ENCODE measurements at places on chromosomes 6 and 20.

DNA sequence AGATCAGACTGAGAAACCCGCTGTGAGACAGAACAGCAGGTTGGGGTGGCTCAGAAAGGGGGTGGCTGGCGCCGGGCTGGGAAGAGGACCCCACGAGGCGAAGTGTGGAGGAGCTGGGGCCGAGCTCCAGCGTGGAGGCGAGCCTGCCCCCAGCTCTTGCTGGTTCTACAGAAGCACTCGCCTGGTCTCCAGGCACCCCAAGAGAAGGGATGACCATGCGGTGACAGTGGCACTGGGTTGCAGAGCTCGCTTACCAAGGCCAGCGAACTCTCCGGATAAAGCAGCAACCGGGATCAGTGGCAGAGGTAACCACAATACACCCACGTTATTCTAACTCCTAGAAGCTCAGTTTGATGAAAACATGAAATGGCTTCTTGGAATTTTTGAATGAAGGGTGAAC is 26.5 kb downstream of the THBS2 start:
- DNase-seq = no peak

- DNase-seq = no peak
These were observed 55.2 kb upstream of the KIF13A start for GRCh38 chr6:18042536-18043145.

- DNase-seq = no peak
These were observed 23.8 kb downstream of the NKX2-2 start for GRCh38 chr20:21490105-21490504.

DNA sequence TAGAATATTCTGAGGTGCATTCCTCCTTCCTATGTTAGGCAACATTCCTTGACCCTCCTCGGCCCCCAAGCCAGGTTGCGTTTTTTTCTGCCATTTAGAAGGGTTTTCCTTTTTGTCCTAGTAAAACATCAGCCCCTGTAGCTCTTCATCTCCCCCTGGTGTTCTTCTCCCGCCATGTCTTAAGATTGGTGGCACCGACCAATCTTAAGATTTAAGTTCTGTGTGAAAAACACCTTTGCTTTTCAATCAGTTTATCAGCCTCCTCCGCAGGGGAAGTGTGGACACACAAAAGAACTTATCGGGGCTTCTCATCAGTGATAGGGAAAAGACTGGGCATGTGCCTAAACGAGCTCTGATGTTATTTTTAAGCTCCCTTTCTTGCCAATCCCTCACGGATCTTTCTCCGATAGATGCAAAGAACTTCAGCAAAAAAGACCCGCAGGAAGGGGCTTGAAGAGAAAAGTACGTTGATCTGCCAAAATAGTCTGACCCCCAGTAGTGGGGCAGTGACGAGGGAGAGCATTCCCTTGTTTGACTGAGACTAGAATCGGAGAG is 719 bp upstream of the EDN1 start:
- DNase-seq = peak; percentile 1

GRCh38 chr6:131946404-131946991 is 4.7 kb downstream of the CCN2 start:
- no peak for DNase-seq

- no peak for DNase-seq
These were observed 14.1 kb upstream of the TENT5A start for GRCh38 chr6:81766482-81767069.

- DNase-seq = no peak
These were observed 103.0 kb downstream of the PLEKHG1 start for GRCh38 chr6:150702675-150703074.

- peak; percentile 63 for DNase-seq
These were observed at the start of gene PRICKLE4 for GRCh38 chr6:41780551-41781365. PRICKLE4 (plus strand) TSS chr6:41780782; CDS start chr6:41783474, 2,692 bp downstream.

DNA sequence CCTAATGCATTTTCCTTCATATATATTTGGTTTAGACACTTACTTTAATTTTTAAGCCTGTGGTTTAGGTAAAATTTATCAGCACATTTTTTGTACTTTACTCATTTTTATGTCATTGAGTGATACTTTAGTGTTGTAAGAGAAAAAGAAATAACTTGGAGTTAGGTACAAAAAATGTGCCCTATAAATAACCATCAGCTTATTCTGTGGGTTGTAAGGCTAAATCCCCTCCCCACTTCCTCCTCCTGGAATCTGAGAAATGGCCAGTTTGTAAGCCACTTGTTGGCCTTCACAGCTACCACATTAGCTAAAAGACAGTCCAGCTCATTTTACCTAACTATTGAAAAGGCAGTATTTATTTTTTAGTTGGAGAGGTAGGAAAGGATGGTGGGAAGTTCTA is 576.3 kb downstream of the PKHD1 start:
- no peak for DNase-seq

DNA sequence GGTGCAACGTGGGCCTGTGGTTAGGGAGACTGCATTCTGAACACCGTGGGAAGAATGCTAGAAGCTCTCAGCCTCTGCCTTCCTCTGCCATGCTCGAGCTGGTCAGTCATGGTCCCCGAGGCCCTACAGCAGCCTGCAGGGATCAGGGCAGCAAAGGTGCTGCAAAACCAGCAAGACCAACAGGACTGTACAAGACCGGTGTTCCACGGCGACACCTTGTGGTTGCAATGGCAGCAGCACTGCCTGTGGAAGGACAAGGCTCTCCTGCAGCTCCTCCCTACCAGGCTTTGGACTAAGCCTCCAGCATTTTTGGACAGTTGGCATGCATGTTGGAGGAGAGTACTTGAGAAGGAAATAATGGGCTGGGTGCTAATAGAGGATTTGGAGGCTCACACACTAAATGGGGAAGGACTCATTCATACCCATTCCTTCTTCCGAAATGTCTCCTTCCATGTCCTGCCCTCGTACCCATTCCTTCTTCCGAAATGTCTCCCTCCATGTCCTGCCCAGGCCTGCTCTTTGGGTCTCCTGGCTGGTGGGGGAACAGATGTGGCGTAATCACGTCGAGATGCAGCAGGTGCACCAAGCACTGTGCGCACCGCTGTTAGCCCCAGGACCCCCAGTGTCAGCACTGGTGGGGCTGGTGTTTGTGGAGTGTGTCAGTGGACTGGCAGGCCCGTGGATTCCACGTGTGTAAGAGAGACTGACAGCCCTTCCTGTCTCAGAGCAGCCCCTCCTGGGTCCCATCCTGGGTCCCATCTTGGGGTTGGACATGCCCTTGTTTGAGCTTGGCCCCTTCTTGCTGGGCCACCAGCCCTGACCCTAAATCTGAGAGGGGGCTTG is 18.6 kb upstream of the MYT1 start:
- DNase-seq = no peak

DNA sequence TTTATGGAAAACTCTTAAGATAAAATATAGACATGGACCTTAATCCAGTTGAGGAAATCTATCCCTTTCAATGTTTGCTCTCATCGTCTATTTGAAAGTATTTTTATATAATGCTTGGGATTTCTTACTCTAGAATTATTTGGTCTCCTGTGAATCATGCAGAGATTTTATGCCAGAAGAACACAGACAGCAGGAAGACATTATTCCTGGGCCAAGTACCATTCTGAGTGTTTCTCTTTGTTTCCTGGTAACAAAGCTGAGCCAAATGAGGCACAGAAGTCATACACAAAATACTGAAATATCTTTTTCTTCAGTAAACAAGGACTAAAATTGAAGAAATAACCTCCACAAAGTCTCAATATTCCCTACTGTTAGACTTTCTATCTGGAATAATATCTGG is 538.2 kb upstream of the EYS start:
- no peak for DNase-seq

DNA sequence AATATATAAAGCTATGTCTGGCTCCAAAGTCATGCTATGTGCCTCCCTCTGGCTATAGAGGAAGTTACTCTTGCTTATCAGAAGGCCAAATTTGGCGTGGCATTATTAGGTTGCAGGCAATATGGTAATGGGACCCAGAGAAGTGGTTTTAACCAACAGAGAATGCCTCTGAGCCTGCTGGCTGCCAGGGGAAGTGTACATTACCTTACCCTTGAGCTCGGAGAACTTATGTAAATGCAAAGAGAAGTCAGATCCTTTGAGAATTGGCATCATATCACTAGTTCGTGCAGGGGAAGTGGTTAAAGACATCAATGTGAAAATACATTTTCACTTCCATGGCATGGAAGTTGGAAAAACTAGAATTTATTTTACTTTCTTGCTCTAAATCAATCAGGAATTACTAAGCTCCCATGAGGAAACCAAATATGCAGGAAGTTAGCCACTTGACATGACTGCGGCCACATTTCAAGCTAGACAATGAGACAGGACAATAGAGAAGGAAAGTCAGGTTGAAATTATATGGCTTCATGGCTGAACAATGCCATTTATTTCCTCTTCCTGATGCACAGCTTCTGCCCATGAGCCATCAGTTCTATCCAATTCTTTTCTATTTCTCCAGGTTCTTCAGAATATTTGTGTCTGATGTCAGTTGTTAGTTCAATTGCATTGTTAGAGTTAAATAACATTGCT is 134.0 kb upstream of the PHACTR1 start:
- DNase-seq = no peak

- DNase-seq = no peak
These were observed 219.8 kb upstream of the STXBP5 start for GRCh38 chr6:146984251-146984924.

- no peak for DNase-seq
These were observed 15.5 kb upstream of the GSTA3 start for GRCh38 chr6:52925042-52925441.

DNA sequence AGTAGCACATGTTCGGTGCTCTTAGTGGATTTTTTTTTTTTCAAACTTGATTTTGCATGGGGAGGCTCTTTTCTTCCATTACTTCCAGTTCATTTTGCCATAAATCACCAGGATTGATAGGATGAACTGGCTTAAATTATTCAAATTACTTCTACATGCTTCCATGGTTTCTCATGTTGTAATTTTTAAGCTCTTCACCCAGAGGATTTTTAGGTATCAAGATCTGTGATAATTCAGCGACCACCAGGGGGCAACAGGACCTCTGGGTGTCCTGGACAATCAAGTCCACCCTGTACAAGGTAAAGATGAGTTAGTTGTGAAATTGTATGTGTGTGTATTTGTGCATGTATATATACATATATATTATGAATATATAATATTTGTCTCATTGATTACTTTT is 4.2 kb upstream of the EPHA7 start:
- DNase-seq = no peak

GRCh38 chr6:145080651-145081050 is 654.7 kb downstream of the EPM2A start:
- DNase-seq = no peak

DNA sequence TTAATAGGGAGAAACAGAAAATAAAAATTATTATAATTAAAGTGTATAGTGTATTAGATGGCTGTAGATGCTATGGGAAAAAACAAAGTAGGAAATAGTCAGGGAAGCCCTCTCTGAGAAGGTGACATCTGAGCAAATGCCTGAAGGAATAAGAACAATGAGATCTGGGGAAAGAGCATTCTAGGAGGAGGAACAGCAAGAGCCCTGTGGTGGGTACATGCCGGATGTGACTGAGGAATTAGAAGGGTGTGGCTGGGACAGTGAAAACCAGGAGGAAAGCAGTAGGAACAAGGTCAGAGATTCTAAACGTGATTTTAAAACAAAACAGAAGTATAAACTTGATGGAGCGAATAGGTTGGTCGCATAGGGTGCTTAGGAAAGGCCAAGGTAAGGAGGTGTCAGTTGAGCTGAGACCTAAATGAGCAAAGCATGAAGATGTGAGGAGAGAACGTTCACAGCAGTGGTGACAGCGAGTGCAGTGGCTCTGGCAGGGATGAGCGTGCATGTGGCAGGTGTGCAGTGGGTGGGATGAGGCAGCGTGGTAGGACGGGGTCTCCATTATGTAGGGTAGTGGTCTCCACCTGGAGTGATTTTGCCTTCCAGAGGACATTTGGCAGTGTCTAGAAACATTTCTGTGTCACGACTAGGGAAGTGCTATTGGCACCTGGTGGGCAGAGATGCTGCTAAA is 97.1 kb upstream of the MRPS10 start:
- no peak for DNase-seq

DNA sequence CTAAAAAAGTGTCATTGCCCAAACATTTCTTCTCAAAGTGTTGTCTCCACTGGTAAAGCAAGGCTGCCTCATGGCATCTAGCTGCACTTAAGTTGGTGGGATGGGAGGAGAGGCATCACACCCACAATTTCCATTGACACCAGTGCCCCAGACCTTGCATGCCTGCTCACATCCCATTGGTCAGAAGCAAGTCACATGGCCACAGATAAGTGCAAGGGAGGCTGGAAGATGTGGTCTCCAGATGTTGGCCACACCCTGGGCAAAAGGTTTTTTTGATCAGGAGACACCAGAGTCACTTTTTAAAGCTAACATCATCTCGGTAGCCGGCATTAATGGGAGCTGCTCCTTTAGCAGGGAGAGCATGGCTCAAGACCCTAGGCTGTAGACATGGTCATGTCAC is 157.1 kb upstream of the CST7 start:
- no peak for DNase-seq

DNA sequence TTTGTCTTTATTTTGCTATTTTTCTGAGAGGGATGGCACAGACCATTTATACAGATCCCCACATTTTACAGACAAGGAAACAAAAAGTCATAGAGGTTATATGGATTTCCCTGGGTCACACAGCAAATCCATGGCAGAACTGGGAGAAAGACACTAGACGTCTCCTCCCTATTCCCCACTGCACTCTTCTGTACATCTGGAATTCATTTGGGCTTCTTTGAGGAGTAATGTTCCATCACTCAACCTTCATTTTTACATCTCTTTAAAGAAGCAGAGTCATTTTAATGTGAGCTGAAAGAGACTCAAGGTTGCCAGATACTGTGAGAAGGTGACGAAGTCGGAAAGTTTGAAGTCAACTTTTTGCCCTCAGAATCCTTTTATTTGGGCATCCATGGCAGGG is 207.3 kb downstream of the OTOR start:
- DNase-seq = no peak
